AG09309 (cell line): ENCODE measurements at places on chromosomes 1 and 21.

- no peak for DNase-seq
These were observed 44.0 kb upstream of the HMGB4 start for GRCh38 chr1:33819913-33820311.

DNA sequence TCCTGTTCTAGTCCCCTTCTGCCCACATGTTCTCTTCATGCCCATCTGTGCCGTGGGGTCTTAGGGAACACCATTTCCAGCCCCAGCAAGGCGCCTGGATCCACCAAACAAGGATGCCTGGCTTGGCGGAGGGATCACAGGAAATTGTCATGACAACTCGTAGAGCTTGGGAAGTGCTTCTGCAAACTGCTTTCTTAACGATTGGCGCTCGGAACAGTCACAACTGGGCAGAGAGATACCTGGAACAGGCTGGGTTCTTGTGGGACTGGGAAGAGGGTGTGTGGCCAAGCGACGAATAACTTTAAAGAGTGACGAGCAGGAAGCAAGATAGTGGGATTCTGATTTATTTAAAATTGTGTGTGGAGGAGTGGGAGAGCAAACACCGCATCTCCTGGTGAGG is 329.8 kb downstream of the RPS6KC1 start:
- DNase-seq = no peak

DNA sequence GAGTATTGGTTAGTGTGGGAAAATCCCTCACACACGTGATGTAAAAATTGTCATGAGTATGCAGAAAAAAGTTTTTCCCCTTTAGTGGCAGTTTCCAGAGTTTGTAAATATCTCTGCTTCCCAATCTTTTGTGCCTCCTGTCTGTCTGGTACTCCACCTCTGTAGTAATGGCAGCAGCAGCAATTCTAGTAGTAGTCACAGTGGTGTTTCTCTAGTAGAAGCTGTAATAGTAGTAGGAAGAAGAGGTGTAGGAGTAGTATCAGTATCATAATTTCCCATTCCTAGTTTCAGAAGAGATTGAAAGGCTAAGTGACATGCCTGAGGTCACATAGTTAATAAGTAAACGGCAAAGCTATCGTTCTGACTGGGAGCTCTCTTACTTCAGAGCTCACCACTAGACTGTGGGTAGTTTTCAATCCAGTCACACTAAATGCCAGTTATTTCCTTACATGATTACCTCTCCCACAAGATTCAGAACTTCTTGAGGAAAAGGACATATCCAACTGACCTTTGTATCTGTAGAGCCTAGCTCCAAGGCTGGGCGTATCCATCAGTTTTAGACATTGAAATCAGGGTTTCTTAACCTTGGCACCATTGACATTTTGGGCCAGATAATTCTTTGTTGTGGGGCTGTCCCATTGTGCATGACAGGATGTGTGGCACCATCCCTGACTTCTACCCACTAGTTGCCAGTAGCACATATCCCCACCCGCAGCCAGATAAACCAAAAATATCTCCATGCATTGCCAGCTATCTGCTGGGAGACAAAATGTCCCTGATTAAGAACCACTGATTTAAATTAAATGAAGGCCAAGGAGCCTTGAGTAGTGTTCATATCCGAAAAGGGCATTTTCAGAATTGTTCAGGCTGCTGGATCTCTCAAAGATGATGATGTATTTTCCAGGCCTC is 135.9 kb downstream of the FGGY start:
- no peak for DNase-seq

DNA sequence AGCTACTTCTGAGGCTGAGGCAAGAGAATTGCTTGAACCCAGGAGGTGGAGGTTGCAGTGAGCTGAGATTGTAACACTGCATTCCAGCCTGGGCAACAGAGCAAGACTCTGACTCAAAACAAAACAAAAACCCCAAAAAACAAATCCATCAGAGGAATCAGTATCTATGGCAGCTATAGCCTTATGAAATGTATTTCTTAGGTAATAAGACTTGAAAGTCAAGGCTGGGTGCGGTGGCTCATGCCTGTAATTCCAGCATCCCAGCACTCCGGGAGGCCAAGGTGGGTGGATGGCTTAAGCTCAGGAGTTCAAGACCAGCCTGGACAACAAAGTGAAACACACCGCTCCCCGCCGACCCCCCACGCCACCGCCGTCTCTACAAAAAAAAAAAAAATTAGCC is 31.1 kb upstream of the EYA3 start:
- DNase-seq = no peak

GRCh38 chr1:114003431-114003830 is 24.2 kb downstream of the OLFML3 start:
- no peak for DNase-seq

DNA sequence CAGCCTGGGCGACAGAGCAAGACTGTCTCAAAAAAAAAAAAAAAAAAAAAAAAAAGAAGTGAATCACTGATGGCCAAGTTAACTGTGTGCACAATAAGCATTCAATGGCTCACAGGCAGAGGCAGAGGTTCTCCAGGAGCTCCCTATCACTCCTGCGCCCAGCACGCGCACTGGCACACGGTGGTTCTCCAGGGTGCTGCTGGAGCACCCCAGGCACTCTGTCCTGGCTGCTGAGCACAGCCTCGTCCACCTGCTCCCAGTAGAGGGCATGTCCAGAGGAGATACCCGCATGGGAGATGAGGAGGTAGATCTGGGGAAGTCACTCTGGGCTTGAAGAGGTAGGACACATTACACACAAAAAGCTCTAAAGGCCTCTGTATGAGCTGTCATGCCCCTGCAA is 21.5 kb upstream of the NUP133 start:
- no peak for DNase-seq

DNA sequence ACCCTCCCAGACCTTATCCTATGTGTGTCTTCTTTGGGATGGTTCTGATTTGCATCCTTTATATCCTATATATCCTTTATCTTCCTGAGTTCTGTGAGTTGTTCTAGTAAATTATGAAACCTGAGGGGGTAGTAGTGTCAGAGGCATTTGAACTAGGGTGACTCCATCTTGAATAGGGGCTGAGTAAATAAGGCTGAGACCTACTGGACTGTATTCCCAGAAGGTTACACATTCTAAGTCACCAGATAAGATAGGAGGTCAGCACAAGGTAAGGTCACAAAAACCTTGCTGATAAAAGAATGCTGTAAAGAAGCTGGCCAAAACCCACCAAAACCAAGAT is 50.6 kb downstream of the SUSD4 start:
- no peak for DNase-seq
